ENCODE measurements at places on chromosomes 12 and 14. TPM values are rescaled to one million over a fixed set of nuclear protein-coding genes. Genes with fewer than 3 reads are reported as not detected.

SOCS4 gene
- polyA plus RNA-seq: 6.4 TPM

DNA sequence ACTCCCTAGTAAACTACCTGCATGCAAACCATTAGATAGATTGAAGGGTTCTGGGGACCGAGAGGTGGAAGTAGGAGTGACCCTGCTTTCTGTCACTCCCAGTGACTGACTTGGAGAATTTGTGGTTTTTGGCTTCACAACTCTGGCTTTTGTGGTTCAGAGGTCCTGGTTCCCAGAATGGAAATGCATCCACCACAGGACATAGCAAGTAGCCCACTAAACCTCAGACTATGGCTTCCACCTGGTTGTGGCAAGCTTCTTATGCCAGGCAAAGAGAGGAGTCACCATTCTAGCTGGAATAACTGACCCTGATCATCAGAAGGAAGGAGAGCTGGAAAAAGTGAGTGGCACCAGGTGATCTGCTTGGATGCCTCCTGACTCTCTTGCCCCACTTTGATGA, 162.4 kb upstream of the TMEM260 start:
- DNase-seq: no peak

- peak; percentile 46 for DNase-seq
Measured at GRCh38 chr12:53499266-53500141, at the start of gene MAP3K12. Gene MAP3K12 (minus strand): TSS chr12:53499458. CDS start chr12:53487391, 12,067 bp downstream.

DNA sequence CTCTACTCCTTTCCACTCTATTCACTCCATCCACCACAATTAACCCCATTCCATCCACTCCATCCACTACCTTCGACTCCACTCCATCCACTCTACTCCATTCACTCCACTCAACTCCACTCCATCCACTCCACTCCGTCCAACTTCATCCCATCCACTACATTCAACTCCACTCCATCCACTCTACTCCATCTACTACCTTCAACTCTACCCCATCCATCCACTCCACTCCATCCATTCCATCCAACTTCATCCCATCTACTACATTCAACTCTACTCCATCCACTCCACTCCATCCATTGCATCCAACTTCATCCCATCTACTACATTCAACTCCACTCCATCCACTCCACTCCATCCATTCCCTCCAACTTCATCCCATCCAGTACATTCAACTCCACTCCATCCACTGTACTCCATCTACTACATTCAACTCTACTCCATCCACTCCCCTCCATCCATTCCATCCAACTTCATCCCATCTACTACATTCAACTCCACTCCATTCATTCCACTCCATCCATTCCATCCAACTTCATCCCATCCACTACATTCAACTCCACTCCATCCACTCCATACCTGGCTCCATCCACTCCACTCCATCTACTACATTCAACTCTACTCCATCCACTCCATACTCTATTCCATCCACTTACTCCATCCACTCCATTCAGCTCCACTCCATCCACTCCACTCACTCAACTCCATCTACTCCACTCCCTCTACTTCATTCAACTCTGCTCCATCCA, 16.4 kb downstream of the HNF1A start:
- DNase-seq: no peak

DDX54 gene
- polyA plus RNA-seq: 54.1 TPM

DNA sequence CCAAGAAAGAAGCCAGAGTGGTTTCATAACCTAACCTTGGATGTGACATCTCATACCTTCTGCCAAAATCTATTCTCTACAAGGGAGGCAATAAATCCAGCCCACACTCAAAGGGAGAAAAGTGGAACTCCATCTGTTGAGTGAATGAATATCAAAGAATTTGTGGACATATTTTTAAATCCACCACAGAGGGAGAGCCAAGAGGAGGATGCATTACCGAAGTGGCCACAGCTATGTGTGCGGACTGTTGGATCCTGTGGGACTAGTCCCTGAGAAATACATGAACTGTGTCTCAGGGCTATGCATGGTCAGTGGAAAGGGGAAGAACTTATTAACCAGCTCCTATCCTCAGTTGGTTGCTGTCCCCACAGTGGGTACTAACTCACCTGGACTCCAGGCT, 273.9 kb downstream of the NUAK1 start:
- no peak for DNase-seq

DNA sequence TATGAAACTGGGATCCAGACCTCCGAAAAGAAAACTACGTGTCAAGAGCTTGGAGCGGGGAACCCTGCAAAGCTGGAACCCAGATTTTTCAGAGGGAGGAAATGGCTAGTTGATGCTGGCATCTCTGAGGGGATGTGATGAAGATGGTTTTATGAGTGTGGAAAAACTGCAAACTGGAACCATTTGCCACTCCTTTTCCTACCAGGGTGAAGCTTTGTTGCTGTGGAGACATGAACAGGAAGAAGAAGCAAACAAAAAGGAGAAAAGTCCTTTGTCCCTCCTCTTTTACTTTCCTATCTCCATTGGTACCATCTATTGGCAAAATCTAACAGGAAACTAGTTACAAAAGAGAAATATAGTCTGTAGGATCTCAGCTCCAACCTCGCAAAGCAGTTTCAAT, 39.2 kb downstream of the CDK17 start:
- peak; percentile 77 for DNase-seq

DNA sequence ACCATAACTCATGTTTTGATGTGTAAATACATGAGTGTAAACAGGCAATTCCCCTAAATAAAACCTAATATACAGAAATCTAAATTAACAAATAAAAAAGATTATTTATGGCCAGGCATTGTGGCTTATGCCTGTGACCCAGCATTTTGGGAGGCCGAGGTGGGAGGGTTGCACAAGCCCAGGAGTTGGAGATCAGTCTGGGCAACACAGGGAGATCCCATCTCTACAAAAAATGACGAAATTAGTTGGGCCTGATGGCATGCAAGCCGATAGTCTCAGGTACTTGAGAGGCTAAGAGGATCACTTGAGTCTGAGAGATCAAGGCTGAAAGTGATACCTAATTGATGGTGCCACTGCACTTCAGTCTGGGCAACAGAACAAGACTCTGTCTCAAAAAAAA, 48.7 kb downstream of the BCAT1 start:
- DNase-seq: no peak

DNA sequence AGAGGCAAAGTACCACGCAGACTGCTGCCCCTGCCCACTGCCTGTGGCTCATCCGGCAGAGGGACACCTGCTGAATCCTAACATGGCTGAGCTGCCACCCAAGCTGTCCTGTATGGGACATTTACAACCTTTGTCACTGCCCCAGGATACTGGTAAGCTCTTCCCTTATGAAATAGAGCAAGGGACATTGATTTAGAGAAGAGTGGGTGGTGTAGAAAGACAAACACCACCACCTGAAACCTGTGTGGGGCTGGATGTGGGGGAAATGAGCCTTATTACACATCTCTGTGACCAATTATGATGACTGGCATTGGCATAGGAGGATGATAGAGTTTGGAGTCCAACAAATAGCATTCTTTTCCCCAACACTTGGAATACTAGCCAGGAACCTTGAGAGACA, 81.2 kb upstream of the GZMB start:
- DNase-seq: no peak

DNA sequence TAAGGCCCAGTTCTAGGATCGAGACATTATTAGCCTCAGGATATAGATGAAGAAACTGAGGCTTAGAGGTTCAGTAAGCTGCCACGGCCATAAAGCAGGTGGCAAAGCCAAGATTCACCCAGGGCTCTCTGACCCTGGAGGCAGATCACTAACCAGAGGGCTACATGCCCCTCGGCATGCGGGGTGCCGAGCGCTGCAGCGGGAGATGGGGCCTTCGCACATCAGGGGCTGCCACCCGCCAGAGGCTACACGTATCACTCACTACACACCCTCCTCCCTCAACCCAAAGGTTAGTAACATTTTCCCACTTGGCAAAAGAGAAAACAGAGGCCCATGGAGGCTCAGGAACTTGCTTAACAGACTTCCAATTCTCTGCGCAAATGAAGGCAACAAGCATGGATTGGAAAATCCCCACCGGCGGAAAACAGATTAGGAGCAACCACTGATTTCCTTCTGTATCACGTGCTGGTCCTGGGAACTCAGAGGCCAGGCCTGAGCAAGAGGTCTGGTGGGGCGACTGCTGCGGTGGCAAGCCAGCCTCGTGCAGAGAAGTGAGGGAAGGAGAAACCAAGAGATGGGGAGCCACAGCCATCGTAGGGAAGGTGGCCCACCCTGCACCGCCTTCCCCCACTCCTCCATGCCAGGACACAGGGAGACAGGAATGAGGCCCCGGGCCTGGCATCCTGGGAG, 6.0 kb downstream of the CCDC85C start:
- no peak for DNase-seq

DNA sequence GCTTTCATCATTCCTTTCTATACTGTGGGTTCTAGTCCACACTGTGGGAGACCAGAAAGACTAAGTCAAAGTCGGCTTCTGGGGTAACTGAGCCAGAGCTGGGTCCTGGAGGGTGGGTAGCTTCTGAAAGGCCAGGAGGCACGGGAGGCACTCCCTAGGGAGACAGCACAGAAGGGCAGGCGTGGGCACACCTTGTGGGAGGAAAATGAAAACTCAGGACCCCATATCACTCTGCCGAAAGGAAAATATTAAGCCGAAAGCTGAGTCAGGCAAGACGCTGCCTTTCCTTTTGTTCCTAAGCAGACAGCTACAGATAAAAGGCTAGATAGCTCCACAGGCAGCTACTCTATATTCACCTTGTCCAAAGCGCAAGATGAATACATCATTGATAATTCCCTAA, 20.7 kb downstream of the ANO2 start:
- no peak for DNase-seq

- no peak for DNase-seq
Measured at GRCh38 chr12:31362759-31363415, 36.9 kb upstream of the SINHCAF start.

DNA sequence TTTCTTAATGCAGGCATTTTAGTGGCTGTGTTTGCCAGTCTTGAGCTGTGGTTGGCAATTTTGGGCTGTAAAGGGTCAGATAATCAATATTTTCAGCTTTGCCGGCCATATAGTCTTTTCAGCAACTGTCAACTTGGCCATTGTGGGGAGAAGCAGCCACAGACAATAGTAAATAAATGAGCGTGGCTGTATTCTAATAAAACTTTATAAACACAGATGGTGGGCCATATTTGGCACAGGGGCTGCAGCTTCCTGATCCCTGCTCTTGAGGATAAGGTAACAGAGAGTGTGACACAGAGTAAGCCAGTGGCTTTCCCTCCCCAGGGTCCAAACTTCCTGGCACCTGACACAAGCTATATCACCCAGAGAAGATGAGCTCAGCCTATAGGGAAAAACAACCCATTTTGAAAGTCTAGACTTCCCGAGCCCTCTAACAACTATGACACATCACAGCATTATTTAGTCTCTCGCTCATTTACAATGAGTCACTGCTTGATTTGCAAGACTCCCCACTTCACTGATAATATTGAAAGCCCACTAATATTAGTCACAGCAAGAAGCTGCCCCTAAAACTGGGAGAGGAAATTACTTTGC, 163.1 kb upstream of the TMPO start:
- DNase-seq: peak; percentile 84

- no peak for DNase-seq
Measured at GRCh38 chr12:88328090-88328489, 186.0 kb downstream of the TMTC3 start.

SYNE2 gene
- polyA plus RNA-seq: 16.0 TPM

GRCh38 chr12:124833693-124834122, 30.0 kb downstream of the SCARB1 start:
- DNase-seq: no peak

- DNase-seq: no peak
Measured at GRCh38 chr12:93134893-93135285, 205.8 kb upstream of the EEA1 start.

GRCh38 chr12:25976289-25976688, 17.8 kb downstream of the RASSF8 start:
- no peak for DNase-seq

- DNase-seq: no peak
Measured at GRCh38 chr12:52716061-52716460, 12.7 kb upstream of the KRT77 start.

DNA sequence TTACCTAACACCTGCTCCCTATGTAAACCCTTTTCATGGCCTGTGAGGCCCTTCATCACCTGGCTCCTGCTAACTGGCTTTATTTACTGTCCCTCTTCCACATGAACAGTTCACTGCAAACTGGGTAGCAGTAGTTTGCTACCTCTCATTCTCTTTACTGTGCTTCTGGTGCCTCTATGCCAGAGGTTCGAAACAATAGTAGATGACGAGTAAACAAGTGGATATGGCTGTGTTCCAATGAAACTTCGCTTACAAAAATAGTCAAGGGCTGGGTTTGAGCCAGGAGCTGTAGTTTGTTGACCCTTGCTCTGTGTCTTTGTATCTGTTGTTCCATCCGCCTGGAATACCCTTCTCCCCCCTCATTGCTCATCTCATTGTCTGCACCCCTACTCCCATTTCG, 233.6 kb upstream of the RMST start:
- peak; percentile 1 for DNase-seq

CCDC177 gene
- not detected for polyA plus RNA-seq

DNA sequence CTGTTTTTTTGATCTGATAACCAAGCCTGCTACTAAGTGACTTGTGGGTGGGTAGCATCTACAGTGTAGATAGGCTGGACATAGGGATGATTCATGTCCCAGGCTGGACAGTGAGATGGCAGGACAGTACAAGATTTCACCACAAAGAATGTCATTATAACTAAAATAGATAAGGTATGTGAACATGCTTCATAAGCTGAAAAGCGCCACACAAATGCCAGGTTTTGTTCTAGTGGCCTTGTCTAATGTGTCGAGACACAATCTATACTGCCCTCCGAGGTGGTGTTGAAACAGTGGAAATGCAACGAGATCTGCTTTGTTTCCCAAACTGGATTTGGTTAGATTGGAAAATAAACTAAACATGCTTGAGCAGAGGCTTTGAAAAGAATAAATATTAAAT, 4.4 kb downstream of the LGALS3 start:
- peak; percentile 49 for DNase-seq

GRCh38 chr12:76266797-76267196, 81.4 kb downstream of the BBS10 start:
- DNase-seq: peak; percentile 64

DNA sequence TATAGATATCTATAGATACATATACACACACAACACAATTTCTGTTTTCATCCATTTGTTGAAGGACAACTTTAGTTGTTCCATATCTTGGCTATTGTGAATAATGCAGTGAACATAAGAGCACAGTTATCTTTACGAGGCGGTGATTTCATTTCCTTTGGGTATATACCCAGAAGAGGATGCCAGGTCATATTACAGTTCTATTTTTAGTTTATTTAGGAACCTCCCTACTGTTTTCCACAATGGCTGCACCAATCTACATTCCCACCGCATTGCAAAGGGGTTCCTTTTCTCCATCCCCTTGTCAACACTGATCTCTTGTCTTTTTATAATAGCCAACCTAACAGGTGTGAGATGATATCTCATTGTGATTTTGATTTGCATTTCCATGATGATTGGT, 143.4 kb upstream of the ARHGAP5 start:
- peak; percentile 76 for DNase-seq

- DNase-seq: no peak
Measured at GRCh38 chr14:33809396-33809981, 141.4 kb downstream of the EGLN3 start.

Measured in endothelial cell of umbilical vein (primary cell).